ENCODE measurements at places on chromosomes 2 and 18.

DNA sequence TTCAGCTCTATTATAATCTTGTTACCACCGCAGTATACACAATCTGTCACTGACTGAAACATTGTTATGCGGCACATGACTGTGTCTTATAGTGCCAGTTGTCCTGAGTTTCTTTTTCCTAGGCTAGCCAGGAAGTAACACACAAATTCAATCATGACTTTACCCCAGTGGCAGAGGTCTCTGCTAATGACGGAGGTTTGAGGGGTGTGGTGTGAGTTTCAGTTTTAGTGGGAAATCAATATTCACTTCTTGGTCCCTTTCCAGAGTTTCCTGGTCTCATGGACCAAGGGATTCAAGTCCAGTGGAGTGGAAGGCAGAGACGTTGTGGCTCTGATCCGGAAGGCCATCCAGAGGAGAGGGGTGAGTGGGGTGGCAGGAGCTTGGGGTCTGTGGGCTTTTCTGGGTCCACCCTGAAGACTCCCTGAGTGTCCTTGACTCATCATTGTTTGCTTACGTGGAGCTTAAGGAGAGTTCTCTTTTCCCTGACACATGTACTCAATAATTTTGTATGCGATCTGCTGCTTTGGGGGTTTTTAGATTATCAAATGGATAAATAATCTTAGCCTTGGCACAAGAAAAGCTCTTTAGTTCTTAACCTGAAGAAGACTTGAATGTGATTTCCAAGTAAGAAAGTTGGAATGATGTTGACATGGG lies 39.2 kb downstream of the HK2 start:
- no peak for DNase-seq

GRCh38 chr2:197360744-197361156 lies 50.2 kb upstream of the ANKRD44 start:
- no peak for DNase-seq

GRCh38 chr2:40344364-40344763 lies 107.5 kb downstream of the SLC8A1 start:
- DNase-seq = no peak

- no peak for DNase-seq
Observed at GRCh38 chr2:49335546-49335945, 181.2 kb upstream of the FSHR start.

GRCh38 chr2:70923378-70924015 lies 12.2 kb upstream of the ATP6V1B1 start:
- no peak for DNase-seq

DNA sequence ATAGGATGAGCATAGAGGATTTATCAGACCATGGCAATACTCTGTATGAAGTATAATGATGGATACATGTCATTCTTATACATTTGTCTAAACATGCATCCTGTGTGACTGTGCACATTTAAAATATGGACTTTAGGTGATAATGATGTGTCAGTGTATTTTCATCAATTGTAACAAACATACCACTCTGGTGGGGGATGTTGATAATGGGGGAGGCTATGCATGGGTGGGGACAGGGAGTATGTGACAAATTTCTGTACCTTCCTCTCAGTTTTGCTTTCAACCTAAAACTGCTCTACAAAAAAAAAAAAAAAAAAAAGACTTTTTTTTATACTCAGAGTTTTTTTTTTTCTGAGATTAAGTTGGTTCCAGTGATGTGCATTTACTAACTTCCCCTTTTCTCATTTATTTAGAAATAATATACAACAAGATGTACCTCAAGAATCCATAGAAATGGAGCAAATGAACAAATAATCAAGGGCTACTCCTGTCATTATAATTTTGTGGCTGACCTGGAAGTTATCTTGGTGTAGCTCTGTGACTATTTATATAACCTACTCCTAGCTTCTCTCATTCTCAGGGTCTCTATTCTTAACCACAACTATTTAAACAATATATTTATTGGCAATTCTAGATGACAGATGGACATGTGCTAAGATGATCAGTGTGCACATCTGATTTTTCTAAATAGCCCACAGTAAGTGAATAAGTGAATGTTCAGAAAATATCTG lies 108.9 kb upstream of the ITGA4 start:
- DNase-seq = no peak

DNA sequence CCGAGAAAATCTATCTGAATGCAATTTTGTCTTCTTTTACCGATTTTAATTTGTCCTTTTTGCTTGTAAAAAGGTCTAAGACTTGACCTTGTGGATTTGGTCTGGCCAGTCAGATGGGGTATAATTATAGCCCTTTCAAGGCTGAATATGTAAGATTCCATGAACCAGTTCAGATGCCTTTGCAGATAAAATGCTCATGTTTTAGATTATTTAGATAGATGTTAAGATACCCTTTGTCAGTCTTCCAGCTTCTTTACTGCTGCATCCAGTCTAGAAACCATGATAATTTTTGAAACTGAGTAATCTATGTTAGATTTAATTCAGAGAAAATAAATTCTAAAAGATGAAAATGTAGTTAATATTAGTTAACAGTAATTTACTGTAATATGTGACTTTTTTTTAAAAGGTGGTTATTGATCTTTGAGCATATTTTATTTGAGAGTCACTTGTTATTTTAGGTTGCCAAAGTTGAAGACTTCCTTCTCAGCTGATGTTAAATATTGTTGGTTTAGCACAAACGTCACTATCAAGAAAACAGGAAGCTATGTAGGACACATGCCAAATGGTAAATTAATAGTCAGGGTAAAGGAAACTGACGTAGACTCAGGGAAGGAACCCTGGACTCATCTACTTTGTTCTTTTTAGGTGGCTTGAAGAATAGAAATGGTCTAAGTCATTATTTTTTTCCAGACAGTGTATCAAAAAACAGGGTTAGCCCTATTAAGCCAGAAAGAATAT lies 29.8 kb downstream of the BABAM2 start:
- DNase-seq = peak; percentile 55

DNA sequence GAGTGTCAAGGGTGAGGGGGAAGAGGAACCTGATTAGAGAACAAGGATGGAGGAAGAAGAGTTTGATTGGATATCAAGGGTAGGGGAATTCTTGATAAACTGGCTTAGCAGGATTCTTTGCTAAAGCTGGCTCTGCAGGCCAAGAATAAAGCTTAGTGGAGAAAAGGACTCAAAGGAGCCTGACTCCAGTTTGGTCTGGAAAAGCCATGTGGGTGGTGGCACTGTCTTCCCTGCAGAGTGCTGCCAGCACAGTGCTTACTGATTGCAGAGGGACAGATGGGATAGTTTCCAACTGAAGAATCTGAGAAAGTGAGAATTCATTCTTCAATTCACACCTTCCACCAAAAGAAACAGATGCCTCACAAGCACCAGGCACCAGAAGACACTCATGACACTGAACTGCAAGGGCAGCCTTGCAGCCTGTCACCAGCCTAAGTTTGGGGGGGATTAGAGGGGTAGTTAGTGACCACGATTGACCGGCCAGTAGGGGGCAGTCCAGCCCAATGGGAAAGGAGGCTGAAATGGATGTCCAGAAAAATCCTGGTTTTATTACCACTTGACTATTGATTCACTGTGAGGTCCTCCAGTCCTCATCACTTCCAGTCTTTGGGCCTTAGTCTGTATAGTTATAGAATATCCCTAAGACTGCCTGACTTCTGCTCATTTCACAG lies 334.5 kb downstream of the SMAD2 start:
- DNase-seq = no peak

DNA sequence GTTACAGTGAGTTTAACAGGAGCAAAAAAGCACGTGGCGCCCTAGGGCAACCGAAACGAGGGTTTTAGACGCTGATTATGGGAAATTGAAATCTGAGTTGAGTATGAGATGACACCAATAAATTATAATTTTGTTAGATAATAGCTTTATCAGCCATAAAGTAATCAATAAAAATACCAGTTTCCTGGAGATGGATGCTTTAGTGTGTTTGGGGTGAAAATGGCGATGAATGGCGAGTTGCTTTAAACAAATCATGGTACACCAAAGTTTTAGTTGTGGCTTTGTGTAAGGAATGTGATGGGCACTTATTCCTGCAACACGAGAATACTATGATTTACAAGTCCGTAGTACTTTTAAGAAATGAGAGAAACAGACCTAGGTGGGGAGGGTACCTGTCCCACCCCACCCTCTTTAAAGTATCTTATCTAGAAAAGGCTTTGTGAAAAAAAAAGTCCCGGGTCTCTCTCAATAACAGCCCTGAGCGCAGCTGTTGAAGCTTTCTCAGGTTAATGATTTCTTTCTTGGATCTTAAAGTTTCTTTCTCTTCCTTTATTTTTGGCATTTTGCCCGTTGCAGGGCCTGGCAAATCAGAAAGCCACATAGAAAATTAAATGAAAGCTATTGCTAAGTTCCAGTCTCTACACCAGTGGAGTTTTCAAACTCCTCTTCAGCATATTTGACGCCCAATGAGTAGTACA lies 1.5 kb upstream of the RRM2 start:
- no peak for DNase-seq

GRCh38 chr2:202122980-202123720 lies 50.1 kb downstream of the KIAA2012 start:
- no peak for DNase-seq

DNA sequence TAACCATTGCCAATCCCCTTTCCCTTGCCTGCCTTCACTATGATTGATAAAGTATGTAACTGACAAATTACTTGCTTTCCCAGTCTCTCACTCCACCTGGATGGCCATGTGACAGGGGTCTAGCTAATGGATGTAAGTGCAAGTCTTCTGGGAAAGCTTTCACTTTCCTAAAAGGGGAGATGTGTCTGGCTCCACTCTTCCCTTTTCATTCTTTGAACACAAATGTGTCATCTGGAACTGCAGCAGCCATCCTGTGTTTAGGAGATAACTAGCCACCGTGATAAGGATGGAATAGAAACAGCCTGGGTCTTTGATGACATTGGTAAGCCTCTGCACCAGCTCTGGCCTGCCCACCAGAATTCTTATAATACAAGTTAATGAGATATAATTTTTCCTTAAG lies 38.2 kb downstream of the SNRPD1 start:
- no peak for DNase-seq

DNA sequence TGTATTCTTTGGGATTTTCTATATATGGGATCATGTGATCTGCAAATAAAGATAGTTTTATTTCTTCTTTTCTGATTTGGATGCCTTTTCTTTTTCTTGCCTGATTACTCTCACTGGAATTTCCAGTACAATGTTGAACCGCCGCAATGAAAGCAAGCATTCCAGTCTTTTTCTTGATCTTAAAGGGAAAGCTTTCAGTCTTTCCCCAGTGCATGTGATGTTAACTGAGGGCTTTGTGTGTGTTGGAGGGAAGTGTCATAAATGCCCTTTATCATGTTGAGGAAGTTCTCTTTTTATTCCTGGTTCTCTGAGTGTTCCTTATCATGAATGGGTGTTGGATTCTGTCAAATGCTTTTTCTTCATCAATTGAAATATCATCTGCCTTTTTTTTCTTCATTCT lies 16.9 kb upstream of the CYBRD1 start:
- no peak for DNase-seq

DNA sequence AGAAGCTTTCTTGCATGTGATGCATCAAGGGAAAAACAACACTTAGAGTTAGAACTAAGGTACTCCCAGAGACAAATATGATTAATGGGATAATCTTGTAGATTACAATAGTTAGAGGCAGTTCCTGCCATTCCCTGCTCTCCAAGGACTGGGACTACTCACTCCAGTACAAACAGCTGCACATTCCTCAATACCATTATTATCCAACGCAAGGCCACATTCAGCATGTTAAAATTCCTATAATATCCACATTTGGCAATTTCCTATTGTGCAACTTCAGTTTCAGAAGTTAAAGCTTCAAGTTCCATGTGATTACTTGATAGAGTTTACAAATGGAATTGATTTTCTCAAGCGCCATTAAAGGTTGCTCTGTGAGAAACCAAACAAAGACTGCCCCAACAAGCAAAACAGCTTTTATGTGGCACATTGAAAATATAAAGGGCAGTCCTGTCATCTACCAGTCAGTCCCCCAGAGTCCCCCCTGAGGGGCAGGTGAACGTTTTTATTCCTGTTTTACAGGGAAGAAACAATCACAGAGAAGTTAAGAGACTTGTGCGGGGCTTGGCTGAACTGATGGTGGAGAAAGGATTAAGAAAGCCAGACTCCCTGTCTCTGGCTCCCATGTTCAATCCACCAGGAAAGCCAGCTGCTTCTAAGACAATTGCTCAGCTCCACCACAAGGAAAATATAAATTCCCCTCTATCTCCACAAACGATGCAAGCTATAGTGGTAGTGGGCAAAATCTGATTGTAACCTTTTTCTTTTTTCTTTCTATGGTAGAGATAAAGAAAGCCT lies 72.6 kb downstream of the TXNL1 start:
- DNase-seq = peak; percentile 46

DNA sequence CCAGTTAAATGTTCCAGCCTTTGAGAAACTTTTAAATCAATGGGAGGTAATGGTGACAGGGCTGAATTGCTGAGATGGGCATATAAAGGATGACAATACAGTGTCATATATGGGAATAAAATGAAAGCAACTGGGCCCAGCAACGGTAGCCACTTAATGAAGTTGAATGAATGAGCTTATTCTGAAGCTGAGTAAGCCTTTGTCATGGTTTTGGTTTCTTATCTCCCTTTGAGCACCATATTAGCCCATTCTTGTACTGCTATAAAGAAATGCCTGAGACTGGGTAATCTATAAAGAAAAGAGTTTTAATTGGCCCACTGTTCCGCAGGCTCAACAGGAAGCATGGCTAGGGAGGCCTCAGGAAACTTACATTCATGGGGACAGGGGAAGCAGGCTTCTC lies 3.5 kb upstream of the THUMPD2 start:
- no peak for DNase-seq

DNA sequence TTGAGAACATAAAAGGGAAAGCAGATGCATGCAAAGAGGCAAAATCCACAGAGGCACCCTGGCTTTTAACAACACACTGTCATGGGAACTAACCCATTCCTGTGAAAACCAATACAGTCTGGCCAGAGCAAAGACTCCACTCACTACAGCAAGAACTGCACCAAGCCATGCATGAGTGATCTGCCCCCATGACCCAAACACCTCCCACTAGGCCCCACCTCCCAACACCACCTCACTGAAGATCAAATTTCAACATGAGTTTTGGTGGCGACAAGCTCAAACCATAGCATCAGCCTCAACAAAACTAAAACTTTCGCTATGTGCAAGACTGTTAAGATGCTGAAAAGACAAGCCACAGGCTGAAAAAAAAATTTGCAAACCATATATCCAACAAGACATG lies 162.8 kb downstream of the SMAD2 start:
- no peak for DNase-seq

DNA sequence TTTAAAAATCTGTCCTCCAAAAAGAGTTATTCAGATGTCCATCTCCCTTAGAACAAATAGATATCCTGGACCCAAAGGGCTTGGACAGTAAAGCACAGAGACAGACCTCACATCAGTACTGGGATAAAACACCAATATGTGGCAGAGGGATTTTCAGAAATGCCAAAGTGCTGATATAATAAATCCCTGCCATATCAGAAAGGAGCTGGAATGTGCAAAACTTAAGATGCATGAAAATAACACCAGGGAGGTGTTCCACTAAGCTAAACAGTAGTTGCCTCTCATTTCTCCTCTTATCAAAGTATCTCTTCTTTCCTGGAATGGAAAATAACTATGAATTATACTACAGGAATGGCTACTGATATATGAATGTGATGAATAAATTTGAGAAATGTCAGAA lies 13.2 kb downstream of the USP40 start:
- peak; percentile 5 for DNase-seq
